ENCODE measurements at places on chromosomes 6 and 20.

GRCh38 chr6:98831959-98832283, 2.5 kb upstream of the POU3F2 start:
- DNase-seq: no peak

GRCh38 chr6:80329496-80329895, 223.0 kb downstream of the BCKDHB start:
- DNase-seq: no peak

- no peak for DNase-seq
Observed at GRCh38 chr20:1856424-1856823, 38.8 kb upstream of the SIRPA start.

DNA sequence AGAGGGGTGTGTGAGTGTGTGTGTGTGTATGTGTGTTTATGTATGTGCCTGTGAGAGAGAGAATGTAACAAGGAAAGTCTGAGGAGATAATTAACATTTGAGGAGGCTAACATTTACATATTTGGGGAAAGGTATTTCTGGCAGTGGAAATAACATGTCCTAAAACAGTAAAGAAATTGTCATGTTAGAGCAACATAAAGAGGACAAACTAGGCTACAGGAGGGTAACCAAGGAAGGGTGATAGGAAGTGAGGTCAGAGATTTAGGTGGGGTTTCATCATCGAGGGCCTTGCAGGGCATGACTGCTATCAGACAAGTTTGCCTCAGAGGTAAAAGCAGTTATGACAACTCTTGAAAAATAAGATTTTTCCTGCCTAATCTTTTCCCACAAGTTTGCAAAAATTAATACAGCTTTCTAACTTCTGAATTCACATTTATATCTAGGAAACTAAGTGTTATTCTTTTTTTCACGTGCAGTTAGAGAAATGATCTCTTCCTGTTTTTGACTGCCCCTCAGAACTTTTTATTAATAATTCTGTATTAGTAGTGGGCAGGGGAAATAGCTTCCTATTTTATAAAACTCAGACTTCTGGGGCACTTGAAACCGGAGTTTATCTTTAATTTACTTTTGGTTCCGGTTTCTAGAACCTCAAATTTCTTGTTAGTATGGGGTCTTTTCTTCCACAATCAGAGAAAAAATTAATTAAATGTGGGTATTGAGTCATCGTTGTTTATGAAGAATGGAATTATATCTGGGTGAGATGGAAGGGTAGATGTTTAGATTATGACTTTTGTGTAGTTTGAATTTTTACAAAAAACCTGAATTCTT, 30.5 kb upstream of the RHAG start:
- no peak for DNase-seq

DNA sequence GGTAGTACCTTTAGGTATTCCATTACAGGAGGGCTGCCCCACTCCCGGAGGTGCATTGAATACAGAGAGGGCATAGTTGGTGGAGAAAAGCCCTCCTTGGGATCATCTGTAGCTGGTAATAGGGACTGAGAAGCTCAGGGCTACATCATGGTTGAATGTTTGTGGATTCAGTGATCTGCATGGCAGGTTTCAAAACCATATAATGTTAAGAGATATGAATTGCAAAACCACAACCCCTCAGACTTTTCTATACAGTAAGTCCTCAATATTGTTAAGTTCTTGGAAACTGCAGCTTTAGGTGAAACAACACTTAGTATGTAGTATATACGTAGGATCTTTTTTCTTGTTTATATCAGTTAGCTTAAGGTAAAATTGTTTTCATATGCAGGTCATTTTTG, 11.3 kb downstream of the TULP4 start:
- no peak for DNase-seq

DNA sequence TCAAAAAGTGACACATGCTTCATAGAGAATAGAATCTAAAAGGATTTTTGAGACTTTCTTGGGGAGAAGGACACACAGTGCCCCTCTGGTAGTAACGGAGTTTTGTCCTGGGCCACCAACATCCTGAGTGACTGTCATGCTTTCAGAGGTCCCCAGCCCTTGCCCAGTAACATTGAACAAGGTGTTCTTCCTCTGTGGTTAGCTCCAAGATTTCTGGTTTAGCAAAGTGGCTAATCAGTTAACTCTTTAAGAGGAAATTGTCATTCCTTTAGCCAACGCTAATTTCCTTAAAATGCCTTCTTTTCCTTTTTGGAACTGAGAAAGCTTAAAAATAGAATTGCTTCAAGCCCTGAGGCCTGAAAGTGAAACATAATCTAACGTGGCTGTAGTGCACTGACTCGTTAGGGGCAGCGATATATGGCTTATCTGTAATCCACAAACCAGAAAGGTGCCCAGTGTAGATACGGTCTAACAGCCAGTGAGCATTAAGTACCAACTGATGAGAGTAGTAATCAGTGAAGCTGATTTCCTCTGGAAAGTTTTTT, 7.8 kb downstream of the E2F3 start:
- DNase-seq: no peak
